Mucosa of descending colon (tissue), 3 donors: ENCODE measurements at places on chromosomes 13 and 19.

DNA sequence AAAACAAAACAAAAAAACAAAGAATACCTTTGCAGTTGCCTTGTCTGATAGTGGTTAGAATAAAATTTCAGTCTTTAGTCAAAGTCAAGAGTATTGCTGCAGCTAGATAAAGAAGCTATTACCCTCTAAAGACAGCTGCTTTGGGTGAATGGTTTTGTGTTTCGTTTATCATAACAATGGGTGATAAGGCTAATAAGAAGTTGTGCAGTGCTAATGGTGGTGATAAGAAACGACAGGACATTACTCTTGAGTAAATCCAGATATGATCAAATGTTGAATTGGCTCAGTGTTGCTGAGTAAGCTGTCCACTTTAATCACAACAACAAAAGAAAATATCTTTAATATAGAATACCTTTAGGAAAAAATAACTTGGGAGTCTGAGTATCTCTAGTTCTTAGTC, 1825.3 kb downstream of the SLITRK5 start:
- DNase-seq = no peak

GRCh38 chr13:110199046-110199831, 107.7 kb downstream of the COL4A1 start:
- no peak for DNase-seq

DNA sequence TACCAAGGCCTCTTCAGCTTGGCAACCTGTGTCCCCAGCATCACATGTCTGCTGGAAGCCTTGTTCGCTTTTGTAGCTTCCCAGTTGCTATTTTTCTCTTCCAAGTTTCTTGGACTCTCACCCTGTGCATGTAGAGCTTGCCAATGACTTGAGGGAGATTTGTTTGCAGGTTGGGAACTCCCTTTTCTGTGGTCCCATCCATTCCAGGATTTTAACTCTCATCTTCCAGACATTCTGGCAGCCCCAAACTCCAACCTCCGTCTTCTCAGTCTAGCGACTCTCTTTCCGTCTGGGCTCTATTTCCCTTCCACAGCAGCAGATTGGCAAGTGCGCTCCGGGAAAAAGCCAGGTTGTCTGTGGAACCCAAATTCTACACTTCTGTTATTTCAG, 9.0 kb downstream of the PLAUR start:
- no peak for DNase-seq

GRCh38 chr13:84831666-84832657, 949.7 kb upstream of the SLITRK1 start:
- no peak for DNase-seq

GRCh38 chr19:56746367-56746766, 74.8 kb upstream of the ZNF835 start:
- no peak for DNase-seq

DNA sequence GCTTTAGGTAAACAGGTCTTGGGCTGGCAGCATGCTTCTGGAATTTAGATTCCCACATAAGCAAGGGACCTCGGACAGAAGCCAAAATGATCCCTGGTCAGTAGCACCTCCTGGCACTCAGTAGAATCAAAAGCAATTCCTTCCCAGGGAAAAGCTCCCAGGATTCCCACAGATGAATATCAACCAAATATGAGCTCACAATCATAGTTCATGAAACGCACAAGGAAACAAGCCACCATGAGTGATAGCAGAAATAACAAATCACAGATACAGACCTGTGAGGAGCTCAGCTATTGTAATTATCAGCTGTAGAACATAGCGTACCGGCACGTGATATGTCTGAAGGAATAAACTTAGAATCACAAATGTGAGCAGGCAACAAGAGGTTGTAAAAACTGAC, 21.8 kb upstream of the PLAUR start:
- no peak for DNase-seq

DNA sequence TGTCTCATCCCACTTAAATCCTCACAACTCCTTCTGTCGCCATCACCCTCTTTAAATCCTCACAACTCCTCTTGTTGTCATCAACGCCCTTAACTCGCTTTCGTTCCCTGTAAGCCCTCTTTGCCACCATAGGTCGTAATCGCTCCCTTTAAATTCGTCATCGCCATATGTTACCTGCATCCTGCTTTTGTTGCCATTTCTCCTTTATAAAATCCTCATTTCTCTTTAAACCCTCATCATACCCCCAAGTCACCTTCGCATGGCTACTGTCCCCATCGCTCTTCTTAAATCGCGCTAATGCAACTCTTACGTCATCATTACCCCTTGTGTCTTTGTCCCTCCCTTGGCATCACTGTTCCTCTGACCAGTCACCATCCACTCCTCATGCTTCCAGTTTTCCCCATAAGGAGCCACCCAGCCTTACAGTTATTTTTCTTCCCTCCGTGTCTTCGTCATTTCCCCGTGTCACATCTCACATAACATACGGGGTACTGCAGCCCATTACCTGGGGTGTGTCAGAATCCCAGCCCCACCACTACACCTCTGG, 539 bp downstream of the PLD3 start:
- DNase-seq = no peak

DNA sequence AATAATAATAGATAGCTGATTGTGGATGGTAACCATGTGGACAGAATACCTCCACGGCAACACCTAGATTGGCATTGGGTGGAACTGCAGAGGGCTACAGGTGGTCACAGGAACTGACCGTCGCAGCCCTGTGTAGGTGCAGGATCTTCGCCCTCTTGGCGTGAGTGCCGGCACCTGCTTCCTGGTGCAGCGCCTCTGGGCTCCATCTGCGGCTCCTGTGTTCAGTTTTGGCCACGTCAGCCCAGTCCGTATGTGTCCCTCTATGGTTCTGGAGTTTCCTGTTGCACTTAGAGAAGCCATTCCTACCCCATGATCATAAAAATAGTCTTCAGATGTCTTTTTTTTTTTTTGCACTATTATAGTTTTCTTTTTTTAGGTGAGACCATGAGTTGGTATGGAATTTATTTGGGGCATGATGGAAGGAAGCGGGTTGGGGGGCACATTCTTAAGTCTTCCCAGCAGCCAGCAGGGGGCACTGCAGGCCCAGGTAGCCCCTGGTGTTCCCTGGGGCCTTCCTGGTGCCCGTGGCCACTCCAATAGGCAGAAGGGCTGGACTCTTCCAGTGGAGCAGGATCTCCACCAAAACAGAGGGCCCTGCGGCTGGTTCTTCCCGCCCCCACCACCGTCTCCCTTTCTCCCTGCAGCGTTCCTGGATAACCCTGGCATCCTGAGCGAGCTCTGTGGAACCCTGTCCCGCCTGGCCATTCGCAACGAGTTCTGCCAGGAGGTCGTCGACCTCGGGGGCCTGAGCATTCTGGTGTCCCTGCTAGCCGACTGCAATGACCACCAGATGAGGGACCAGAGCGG, 10.1 kb upstream of the SLC25A42 start:
- peak; percentile 73 for DNase-seq

- DNase-seq = no peak
Measured at GRCh38 chr13:45361596-45362206, 20.7 kb upstream of the TPT1 start.

DNA sequence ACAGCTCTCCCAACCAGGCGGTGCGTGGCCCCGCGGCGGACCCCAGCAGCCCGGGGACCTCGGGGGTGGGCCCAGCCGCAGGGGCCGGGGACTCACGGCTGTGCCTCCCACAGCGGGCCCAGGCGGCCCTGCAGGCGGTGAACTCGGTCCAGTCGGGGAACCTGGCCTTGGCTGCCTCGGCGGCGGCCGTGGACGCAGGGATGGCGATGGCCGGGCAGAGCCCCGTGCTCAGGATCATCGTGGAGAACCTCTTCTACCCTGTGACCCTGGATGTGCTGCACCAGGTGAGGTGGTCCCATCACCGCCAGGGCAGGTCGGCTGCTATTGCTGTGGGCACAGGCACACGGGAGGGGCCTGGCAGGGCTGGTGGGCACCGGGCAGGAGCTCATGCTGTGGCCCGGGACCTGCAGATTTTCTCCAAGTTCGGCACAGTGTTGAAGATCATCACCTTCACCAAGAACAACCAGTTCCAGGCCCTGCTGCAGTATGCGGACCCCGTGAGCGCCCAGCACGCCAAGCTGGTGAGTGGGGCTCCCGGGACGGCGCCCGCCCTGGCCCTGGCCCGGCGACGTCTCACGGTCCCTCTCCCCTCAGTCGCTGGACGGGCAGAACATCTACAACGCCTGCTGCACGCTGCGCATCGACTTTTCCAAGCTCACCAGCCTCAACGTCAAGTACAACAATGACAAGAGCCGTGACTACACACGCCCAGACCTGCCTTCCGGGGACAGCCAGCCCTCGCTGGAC, 7.3 kb downstream of the PTBP1 start:
- no peak for DNase-seq

DNA sequence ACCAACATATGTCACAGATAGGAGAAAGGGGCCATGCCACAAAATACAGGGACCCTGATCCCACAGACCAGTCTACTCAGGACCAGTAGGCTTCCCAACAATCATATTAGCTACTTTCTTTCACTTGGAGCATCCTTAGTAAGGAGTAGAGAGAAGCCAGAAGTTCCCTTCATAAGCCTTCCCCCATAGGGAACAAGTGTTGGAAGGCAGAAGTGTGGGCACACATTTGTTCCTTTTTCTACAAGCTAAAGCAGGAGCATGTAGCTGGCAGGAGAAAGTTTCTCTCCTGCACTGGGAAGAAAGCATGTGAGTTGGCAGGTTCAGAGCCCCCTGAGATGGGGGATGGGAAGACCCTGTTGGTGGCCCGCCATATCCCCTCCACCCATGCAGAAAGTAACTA, 165.4 kb downstream of the KCTD12 start:
- no peak for DNase-seq

- no peak for DNase-seq
Measured at GRCh38 chr13:25973085-25973484, 78.7 kb downstream of the SHISA2 start.

GRCh38 chr13:94280349-94280748, 199.1 kb downstream of the DCT start:
- no peak for DNase-seq

DNA sequence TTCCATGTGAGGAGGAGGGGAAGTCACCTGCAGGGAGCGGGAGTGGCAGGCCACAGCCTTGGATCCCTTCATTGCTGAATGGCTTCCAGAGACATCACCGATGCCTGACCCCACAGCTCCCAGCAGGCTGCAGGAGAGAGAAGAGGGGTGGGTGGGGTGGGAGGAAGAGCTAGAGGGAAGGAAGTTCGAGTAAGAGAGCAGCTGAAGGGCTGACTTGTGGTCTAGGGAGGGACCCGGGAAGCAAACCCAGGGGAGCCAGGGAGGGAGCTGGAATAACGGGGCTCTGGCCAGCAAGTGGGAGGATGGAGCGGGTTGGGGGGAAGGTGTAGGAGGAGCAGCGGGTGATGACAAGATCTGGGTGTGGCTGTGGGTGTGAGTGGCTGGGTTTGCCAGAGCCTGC, 229.8 kb upstream of the MAB21L1 start:
- no peak for DNase-seq

- DNase-seq = no peak
Measured at GRCh38 chr19:34256835-34257558, 2.6 kb downstream of the GARRE1 start.

GRCh38 chr19:18119717-18120105, 22.1 kb downstream of the MAST3 start:
- peak; percentile 78 for DNase-seq

DNA sequence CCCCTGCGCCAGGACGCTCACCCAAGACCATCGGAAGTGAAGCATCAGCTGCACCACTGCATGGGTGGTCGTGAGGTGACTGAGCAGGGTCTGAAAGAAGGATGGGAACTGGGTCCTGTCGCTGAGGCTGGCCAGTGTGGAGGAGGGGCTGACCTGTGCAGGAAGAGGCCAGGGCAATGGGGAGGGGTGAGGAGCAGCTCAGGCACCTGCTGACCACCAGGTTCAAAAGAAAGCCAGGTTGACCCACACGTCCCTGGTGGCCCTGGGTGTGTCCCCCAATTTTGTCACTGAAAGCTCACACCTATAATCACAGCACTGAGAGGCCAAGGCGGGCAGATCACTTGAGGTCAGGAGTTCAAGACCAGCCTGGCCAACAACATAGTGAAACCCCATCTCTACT, 13.7 kb upstream of the ZSCAN1 start:
- DNase-seq = no peak

DNA sequence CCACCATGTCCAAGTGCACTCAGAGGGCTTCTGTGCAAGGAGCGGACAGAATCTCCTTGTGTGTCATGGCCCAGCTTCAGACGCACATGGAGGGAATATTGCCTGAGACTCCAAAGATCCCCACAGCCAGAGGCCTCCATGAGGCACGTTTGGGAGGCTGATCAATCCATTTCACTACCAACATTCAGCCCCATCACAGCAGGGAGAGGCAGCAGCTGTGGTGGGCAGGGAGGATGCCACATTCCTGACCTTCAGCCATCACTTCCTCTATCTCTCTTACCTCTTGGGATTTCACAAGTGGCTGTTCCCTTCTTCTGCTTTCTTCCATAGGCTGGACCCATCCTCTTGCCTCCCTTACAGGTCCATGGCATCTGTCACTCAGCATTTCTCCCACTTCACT, 82.4 kb upstream of the MBNL2 start:
- no peak for DNase-seq

GRCh38 chr13:21594715-21595545, 9.0 kb downstream of the MICU2 start:
- DNase-seq = no peak

GRCh38 chr13:20124303-20124702, 36.5 kb downstream of the GJA3 start:
- DNase-seq = no peak

DNA sequence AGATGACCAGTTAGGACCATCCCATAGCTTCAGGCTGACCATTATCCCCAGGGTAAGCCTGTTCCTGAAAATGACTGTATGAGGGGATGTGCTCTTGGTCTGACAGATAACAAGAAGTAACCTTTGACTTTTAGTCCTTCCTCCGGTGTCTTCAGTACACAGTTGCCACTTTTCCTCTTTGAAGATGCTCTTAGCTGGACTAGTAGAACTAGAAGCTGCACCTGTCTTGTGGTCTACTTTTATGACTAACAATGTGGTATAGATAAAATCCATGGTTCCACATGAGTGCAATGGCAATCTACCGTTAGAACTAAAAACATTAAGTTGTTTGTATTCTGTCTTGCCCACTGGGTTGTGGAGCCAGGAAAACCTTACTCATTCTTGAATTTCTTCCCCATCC, 5.9 kb upstream of the RUBCNL start:
- no peak for DNase-seq

GRCh38 chr19:51565583-51565982, 5.5 kb upstream of the ZNF175 start:
- DNase-seq = no peak

GRCh38 chr13:95547531-95548167, 4.9 kb upstream of the CLDN10 start:
- DNase-seq = no peak
